ENCODE measurements at places on chromosomes 3 and 15.
A peak's percentile ranks its signal among the peaks of the same experiment; 100 is the strongest.

DNA sequence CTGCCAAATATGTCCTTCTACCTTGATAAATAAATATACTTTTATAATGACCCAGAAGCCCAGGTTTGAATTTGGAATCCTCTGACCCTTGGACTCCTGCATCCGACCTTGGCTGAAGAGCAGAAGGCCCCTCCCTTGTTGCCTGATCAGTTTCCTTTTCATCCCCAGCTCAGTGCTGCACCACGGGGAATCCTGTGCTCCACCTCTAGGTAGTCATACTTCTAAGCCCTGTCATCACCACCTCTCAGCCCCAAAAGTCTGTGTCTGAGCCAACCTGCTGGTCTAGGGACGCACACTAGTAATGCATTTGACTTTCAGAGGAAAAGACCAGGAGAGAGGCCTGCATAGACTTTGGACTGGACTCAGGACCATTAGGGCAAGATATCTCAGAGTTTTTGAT is 310.6 kb downstream of the NLGN1 start:
- no peak for DNase-seq

- DNase-seq, result no peak
Observed at GRCh38 chr15:31207246-31207645, 105.7 kb upstream of the TRPM1 start.

DNA sequence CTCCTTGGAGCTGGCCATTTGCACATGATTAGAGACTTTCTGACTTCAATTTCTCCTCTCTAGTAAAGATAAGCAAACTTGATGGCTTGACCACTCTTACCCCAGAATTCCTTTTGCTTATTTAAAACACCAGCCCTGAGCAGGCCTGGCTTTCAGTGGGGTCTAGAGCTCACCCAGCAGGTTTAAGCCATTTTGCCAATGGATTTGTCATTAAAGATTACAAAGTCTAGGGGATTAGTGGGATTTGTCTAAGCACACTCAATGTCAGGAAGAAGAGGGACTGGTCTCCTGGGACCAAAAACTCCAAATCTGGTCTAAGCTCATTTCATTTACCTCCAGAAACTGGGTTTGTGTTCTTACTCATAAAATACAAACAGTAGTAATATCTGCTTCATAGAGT is 57.3 kb upstream of the SNTN start:
- DNase-seq, result no peak

DNA sequence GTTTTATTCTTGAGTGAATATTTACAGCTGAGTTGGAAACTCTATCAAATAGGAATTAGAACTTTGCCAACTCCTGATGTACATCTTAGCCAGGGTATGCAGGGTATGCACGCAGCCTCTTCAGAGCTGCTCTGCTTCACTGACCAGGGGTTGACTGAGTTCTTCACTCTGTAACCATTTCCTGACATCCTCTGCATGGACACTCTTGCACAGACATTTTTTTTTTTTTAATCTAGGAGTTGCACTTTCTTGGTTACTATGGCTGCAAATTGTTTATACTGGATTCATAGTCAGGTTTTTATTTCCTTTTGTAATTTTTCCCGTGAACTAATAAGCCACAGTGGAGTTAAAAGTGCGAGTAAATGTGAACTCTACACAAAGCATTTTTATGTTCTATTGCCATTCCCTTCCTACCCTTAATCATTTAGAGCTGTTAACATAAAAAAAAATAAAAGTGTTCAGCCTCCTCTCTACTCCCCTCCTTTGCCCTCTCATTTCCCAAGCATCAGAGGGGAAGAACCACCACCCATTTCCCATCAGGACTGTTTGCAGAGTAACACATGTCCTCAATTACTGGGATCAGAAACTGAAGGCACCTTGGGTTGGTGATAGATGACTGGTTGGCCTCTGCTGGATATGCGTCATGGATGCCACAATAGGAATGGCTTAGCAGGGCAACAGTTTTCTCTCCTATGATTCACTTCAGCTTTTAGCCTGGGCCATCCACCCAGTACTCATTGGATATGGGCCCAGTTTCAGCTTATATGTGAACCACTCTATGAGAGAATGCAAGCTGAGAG is 54.0 kb downstream of the DUT start:
- DNase-seq, result no peak

- DNase-seq, result no peak
Observed at GRCh38 chr3:79005084-79005483, 762.7 kb downstream of the ROBO1 start.

GRCh38 chr3:168053115-168053514 is 42.6 kb downstream of the GOLIM4 start:
- no peak for DNase-seq

GRCh38 chr15:60399246-60399915 is 1.6 kb upstream of the ANXA2 start:
- no peak for DNase-seq

GRCh38 chr3:189714991-189715961 is 84.1 kb downstream of the TP63 start:
- DNase-seq, result no peak

GRCh38 chr15:88127432-88127790 is 129.1 kb downstream of the NTRK3 start:
- no peak for DNase-seq

DNA sequence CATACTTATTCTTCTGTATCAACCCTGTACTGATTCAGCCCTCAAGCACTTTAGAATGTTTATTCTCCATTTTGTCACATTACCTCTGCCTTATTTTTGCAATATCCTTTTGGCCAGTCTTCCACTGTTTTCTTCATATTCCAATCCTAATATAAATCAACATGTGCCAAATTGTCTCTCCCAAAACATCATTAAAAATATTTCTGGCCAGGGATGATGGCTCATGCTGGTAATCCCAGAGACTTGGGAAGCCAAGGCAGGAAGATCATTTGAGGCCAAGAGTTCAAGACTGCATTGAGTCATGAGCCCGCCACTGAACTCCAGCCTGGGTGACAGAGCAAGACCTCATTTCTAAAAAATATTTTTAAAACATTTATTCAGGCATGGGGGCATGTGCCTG is 641.4 kb upstream of the CBLB start:
- no peak for DNase-seq

DNA sequence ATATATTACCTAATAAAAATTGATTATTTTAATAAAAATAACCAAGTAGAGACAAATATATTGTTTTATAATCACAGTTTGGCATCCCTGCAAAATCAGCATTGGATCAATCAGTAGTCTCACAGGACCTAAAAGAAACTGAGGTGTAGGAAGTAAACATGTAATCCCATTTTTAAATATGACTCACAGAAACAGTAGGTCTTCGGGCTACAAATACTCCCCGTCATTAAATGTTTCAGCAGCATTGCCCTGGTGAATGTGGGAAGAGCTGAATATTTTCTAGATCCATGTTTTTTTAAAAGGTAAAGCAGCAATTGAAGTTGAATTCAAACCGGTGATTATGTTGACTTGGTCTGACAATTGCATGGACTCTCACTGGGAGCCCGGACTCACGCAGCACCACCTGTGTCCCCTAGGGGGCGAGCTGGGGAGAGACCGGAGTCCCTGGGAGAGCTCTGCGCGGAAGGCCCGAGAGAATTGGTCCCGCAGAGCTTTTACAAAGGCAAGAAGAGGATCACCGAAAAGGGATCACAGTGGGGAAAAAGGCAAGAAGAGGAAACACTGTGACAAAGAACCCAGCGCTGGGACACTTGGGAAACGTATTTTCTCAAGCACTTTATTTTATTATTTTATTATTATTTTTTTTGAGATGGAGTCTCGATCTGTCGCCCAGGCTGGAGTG is 17.2 kb upstream of the USP3 start:
- peak; percentile 89 for DNase-seq

Measured in activated CD4-positive, alpha-beta T cell treated with anti-CD3 and anti-CD28 coated beads, Interleukin-2, amount 50 U/mL, for 1 hour (primary cell).